AG10803 (cell line): ENCODE measurements at places on chromosomes 3 and 15.
A peak's percentile ranks its signal among the peaks of the same experiment; 100 is the strongest.

DNA sequence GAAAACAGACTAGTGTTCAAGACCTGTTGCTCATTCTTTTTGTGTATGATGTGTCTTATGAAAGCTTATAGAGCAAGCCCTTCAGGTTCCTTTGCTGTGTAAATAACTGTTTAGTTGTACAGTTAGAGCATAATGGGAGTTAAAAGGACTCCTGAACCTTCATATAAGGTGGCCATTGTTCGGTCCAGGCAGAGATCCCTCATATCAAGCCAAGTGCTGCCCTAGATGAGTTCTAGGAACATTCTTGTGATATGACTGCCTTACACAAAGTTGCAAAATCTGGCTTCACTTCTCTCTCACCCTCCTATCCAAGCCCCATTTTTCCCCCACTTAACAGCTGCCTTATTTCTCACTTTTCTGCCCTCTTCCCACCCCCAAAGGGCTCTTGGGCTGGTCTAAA lies 26.9 kb downstream of the GYG1 start:
- DNase-seq, result peak; percentile 60

DNA sequence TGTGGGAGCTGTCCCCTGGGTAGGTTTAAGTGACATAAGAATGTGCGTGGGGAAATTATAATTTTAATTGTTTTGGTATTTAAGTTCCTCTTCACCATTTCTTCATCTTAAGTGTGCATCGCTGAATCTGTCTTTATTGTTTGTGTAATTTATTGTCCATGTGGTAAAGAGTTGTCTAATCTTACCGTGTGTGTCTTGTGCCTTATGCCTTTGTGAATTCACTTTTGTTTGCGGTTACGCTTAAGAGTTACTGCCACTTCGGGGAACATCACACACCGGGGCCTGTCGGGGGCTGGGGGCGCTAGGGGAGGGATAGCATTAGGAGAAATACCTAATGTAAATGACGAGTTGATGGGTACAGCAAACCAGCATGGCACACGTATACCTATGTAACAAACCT lies 767 bp downstream of the WDR48 start:
- no peak for DNase-seq

GRCh38 chr3:64110071-64110470 lies 86.8 kb upstream of the PSMD6 start:
- DNase-seq, result no peak

DNA sequence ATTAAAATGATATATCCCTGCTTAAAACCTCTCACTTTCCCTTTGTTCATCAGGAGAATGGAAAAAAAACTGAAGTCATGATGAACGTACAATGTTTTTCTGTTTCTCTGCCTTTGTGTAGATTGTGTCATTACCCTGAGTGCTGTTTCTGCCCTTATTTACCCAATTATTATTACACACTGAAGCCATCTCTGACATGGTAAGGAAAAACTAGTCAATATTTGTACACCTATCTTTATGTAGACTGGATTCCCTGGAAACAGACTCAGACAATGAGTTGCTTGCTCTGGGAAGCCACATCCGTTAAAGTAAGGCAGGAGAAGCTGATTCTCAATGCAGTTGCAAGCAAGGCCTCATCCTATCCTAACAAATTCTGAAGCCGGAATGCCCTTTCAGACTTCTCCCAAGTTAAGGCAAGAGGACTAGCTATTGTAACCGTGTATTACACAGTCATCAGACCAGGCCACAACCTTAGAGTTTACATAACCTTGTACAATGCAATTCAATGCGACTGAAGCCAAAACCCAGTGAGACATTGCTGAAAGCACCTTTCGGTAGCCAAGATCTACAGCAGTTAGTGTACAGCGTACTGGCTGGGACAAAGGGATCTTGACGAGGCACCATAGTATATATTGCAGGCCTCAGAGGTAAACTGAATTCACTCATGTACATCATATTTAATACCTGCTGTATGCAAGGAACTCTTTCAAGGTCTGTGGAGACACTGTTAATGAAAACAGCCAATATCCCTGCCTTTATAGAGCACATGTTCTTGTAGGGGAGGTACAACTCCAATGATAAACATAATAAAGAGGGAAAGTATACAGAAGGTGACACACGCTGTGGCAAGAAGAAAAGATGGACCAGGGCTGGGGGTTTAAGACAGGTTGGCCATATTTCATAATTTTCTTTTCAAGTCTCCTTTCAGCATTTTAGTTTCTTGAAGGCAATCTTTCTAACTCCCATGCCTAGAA lies 1040.8 kb upstream of the SEMA6D start:
- DNase-seq, result no peak

- no peak for DNase-seq
Measured at GRCh38 chr15:42448281-42448680, 42.7 kb downstream of the ZNF106 start.
